Foreskin keratinocyte (primary cell): ENCODE measurements at places on chromosomes 4 and X.

DNA sequence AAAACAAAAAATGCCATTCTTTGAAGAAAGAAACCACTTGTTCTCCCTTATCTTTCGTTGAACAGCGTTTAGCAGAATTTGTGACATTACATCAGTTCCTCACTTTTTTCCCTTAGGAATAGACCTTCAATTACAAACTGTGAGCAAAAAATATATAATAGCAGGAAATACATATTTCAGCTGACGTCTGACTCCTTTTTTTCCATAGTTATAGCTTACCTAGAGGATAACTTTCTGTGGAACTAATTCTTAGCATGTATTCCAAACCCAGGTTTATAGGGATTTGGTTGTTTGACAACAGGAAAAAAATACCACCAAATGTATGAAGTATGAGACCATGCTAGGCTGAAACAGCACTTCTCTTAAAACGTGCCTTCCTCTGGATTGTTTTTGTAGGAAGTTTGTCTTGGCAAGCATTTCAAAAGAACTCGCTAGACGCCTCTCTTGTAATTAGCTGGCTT lies 2.0 kb upstream of the LIMCH1 start:
- DNase-seq = no peak

- DNase-seq = no peak
Measured at GRCh38 chr4:10891866-10892265, 207.3 kb upstream of the CLNK start.

DNA sequence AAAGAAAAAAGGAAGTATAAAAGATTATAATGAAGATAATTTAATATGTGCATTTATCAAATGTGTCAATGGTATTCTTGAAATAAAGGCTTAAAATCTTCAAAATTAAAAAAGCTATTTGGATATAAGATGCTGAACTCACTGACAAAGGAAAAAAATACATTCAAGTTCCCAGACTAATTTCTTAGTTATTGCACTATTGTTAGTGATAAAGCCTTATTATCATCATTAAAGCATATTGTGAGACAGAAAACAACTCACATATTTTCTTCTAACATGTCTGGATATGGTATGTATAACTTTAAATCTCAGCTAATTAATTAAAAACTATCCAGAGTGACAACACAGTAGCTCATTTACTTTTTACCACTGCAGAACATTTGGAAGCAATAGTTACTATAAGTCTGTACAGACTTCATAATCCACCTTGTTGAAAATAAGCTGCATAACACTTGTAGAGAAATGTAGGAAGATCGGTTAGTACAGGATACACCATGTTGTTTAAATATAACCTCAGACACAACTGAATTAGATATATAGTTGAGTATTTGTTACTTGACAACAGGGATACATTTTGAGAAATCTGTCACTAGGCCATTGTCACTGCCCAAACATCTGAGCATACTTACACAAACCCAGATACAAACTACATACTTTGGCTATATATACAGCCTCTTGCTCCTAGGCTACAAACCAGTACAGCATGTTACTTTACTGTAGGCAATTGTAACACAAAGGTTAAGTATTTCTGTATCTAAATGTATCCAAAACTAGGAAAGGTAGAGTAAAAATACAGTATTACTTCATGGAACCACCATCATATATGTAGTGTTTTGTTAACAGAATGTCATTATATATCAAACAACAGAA lies 12.8 kb upstream of the FAM200B start:
- DNase-seq = no peak

DNA sequence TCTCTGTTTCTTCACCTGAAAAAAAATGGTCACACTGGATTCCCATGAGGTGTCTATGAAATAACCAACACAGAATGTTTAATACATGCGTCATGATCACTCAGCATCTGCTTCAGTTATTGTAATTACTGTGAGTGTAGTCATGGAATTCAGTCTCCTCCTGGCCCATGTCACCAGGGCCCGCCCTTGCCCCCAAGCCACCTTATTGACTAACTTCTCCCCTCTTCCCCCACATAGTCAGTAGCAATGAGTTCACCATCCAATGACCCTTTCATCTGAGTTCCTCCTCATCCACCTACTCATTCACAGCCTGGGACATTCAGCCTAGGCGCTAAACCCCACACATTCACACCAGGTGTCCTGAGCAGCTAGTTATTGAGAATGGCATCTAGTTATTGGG lies 15.6 kb downstream of the PNMA6F start:
- DNase-seq = no peak

GRCh38 chr4:183347146-183347545 lies 24.9 kb upstream of the CLDN24 start:
- no peak for DNase-seq

DNA sequence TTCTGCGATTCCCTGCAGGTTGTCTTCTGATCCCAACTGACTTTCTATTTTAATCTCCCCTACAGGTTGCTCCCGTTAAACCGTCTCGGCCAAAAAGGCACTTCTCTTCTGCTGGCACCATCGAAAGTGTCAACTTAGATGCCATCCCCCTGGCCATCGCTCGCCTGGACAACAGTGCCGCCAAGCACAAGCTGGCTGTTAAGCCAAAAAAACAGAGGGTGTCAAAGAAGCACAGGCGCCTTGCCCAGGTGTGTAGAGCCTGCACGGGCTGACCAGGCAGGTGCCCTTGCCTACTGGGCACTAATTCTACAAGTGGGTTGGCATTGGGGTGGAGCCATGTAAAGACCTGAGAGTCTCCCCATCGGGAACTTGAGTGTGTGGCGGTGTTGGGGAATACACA lies 74.2 kb downstream of the AASDH start:
- DNase-seq = no peak

DNA sequence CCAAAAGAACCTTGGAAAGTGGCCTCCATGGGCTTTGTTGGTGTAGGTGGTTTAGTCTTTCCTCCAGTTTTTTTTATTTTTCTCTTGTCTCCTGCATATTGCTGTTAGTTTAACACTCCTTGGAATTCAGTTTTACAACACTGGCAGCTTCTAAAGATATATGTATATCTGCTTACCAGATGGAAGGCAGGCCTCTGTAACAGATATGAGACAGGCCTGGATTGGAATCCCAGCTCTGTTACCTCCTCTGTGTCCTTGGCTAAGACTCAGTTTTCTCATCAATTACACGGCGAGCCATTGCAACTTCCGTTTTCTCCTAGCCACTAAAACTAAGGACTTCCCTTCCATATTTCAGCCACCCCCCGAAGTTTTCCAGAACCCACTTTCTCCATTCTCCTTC lies 133.4 kb upstream of the SMAD1 start:
- no peak for DNase-seq

DNA sequence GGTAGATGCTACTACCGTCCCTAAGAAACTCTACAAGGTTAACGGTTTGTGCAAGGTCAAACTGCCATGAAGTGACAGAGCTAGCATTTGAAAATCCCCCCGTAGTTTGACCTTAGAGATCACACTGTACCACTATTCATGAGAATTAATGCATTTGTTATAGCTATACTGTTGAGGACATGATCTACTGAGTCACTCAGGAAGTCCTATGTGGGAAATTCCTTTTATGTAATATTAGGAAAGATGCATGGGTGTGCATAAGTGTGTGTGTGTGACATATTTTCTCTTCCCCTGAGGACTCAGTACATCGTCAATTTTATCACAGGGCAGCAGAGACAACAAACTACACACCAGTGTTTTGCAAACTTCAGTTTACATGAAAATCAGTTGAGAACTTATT lies 141.1 kb downstream of the FBXW7 start:
- DNase-seq = no peak

DNA sequence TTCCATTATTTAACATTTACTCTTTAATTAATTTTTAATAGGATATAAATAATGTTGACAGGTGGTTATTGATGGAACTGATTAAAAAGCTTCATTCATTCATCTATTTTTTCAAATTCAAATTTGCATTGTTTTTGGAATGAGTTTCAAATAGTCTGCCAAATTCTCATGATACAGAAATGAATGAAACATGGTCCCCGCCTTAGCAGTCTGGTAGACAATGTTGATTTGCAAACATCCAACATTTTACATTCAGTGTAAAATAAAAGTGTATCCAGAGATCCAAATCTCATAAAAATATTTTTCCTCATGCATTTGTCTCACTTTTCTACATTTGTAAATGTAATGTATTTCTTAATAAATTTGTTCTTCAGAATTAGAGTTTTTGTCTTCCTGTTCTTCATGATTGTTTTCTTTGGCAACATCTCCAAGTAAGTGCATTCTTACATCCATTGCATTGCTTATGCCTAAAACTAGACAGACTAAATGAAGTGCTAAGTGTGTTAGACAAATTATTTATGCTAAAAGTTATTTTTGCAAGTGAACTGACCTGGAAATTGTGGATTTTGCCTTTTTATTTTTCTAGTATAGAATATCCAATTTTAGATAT lies 142.3 kb downstream of the PCDH18 start:
- no peak for DNase-seq

- DNase-seq = no peak
Measured at GRCh38 chr4:42425146-42426065, 28.1 kb downstream of the SHISA3 start.

DNA sequence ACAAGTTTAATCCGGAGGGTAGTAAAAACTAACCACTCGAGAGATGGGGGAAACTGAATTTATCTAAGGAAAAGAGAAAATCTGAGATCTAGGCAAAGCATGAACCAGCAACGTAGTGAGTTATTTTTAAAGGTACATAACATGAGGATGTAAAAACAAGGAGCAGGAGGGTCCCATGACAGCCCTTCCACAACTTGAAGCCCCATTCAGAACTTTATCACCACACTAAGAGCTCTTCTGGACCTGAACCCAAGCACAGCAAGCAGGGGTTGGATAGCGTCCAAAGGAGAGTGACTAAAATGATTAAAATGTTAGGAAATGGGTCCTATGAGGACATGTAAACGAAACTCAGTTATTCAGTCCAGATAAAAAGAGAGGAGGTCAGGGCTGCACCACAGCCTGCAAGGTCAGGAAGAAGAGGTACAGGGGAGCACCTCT lies 16.2 kb downstream of the SH3RF1 start:
- DNase-seq = no peak

DNA sequence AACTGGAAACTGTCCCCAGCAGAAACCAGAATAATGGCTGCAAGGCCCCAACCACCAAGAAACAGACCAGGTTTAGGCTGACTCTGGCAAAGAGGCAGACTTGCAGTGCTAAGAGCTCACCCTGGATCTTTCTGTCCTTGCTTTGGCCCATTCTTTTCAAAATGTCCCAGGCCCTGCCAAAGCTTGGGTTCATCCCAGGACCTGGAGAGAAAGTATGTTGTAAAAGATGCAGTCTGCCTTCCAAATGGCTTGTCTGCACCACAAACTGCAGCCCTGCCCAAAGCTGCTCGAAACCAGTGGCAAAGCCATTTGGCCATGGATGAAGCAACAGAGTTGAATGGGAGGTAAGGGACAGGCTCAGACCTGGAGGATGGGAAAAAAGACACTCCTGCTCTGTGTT lies 38.0 kb upstream of the LNX1 start:
- no peak for DNase-seq

- no peak for DNase-seq
Measured at GRCh38 chrX:79147477-79147876, 3.0 kb downstream of the GPR174 start.

DNA sequence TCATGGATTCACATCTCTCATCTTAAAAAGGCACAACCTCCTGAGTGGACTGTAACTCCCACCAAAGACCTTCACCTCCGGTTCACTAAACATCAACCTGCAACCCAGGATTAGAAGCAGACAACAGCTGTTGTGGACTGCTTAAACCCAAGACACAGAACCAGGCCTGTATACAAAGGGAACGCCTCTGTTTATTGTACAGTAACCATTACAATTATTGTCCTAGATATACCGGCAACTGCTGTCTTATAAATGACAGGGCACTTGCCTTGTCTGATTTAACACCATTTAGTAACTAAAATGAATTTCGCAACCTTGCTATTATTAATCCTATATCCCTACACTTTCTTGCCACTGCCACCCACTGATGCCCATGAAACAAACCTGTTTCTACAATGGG lies 22.8 kb upstream of the CSTF2 start:
- no peak for DNase-seq

GRCh38 chrX:123425904-123426303 lies 241.8 kb downstream of the GRIA3 start:
- no peak for DNase-seq

- peak; percentile 79 for DNase-seq
Measured at GRCh38 chr4:147453561-147454141, 27.2 kb upstream of the EDNRA start.

- DNase-seq = no peak
Measured at GRCh38 chr4:123835831-123836590, 439.4 kb downstream of the SPRY1 start.

DNA sequence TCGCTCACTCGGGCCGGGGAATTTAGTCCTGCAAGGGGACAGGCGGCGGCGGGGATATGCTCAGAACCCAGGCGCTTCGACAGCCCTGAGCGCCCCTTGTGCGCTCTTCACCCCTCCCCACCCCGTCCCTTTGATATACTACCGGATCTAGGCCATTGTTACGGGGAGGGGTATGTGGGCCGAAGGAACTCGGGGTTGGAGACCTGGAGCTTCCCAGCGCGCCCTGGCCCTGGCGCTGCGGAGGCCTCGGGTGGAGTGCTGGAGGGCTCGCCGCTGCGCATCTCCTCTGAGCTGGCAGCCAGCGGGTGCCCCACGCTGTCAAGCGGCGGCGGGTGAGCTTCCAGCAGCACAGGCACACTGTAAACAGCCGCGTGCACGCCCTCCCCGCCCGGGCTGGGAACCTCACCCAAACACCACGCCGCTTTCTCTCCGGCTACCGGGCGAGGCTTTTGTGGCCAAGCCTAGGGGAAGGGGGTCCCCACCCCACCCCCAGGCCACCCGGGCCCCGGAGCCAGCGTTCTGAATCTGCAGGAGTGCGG lies 54.5 kb upstream of the BCOR start:
- no peak for DNase-seq

GRCh38 chr4:104735174-104735573 lies 240.5 kb upstream of the CXXC4 start:
- DNase-seq = no peak

- no peak for DNase-seq
Measured at GRCh38 chr4:41725254-41725653, 23.3 kb downstream of the PHOX2B start.

GRCh38 chr4:78653655-78654054 lies 102.1 kb downstream of the ANXA3 start:
- no peak for DNase-seq

DNA sequence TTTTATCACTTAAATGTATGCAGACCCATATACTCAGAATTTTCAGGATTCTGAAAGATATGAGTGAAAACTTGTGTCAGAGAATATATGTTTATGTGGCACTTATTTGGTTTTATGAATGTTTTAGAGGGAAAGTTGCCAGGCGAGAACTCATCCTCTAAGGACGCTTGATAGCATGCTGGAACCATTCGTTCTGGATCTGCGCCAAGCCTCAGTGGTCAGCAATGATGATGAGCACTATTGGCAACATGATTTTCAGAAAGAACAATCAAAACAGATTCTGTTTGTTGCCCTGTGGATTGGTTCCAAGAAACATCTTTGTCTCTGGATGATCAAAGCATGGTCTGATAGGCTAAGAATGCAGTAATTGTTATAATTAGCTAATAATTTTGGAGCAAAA lies 32.1 kb upstream of the RAPGEF2 start:
- DNase-seq = no peak

- no peak for DNase-seq
Measured at GRCh38 chrX:66016905-66017658, 22.8 kb downstream of the VSIG4 start.

- DNase-seq = peak; percentile 58
Measured at GRCh38 chr4:4216648-4217047, 10.1 kb downstream of the OTOP1 start.

- no peak for DNase-seq
Measured at GRCh38 chrX:39152106-39152649, 350.9 kb downstream of the MID1IP1 start.
